Activated T-cell treated with anti-CD3 and anti-CD28 coated beads for 4 hours (primary cell): ENCODE measurements at places on chromosomes 7 and 10.

DNA sequence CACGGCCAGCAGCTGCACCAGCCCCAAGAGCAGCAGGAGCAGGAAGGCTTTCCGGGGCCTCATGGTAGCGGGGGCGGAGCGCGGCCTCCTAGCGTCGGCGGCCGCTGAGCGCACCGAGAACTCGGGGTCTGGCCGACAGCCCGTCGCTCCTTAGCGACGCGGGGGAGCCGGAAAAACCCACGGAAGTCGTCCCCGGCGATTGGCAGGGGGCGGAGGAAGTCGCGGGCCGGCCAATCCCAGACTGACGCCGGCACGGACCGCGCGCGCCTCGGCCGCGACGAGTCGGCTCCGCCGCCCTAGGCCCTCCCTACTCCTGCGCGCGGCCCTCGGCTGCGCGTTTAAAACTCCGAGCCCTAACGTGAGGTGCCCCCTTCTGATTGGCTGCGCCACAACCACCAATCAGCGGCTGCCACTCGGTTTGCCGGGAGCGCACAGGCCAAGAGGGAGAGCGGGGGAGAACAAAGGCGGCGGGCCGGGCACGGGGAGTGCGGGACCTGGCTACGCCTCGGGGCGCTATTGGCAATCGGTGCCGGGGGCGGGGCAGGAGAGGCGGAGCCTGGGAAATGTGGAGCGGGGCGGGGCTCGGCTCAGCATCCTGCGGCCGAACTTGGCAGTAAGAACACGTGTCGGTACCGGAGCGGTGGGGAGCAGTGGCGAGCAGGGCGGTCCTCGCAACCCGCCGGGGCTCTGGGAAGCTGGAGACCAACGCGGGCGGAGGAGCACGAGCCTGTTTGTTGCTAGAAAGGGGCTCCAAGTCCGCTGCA, at the start of gene PDIA4:
TSS of gene PDIA4 (minus strand) at position 160 of the 764 bp plus-strand sequence. CDS start at position 63, 97 bp downstream.
- peak; percentile 98 for DNase-seq

DNA sequence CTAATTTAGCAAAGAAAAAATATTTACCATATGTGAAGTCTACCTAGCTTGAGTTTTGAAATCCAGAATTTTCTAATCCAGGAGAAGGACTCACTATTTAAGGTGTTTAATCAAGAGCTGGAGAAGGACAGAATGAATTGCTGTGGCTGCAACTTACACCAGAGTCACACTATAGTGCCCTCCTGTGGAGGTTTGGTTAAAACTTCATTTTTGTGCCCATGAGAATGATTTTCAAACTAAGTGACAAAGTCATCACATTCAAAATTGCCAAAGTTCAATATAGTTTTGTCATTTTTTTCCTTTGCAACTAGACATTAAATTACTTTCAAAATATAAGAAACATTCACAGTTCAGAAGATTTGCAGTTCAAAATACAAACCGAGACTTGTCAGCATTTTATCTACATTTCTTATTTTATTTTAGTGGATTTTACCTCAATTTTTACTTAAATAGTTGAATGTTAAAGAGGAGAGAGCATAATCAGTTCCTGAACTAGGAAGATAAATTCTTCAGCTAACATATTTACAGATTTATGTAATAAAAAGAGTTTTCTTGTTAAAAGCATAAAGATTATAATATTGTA, 70.7 kb downstream of the CABCOCO1 start:
- DNase-seq = no peak

- DNase-seq = no peak
These were observed at the start of gene GNG11 for GRCh38 chr7:93921607-93922566. Gene GNG11, plus strand, starts transcription at chr7:93921735. Its CDS starts 403 bp downstream, at chr7:93922138.

GRCh38 chr7:152480664-152481063, 44.9 kb upstream of the KMT2C start:
- no peak for DNase-seq

- no peak for DNase-seq
These were observed 19.0 kb downstream of the SRI start for GRCh38 chr7:88200789-88201188.

GRCh38 chr10:7701158-7701742, 1.9 kb upstream of the ITIH2 start:
- no peak for DNase-seq

DNA sequence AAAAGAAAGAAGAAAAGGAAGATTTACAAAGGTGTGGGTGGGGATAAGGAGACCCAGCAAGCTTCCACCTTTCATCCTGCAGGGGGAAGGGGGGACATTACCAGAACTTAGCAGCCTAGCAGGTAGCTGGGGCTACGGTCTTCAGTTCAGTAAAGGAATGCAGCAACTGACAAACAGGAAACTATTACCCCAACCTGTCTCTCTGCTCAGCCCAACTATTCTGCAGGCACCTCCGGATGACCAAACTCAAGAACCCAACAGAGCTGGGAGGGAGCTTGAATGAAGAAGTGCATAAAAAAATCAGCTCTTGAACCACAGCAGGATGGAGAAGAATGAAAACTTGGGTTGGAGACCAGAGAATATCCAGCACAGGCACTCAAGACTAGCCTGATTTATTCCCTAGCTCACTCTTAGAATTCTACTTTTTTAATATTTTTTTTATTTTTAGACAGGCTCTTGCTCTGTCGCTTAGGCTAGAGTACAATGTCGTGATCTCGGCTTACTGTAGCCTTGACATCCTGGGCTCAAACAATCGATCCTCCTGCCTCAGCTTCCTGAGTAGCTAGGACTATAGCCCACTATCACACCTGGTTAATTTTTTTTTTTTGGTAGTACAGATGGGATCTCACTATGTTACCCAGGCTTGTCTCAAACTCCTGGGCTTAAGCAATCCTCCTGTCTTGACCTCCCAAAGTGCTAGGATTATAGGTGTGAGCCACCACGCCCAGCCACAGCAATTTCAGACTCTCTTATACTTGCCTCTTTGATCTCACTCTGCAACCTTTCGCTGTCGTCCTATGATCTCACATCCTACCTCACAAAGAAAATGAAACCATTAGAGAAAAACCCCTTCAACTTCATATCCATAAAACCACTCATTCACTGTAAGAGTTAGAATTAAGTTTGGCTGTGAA, 18.5 kb upstream of the C10orf67 start:
- DNase-seq = peak; percentile 20

- DNase-seq = peak; percentile 25
These were observed 25.0 kb downstream of the C10orf105 start for GRCh38 chr10:71694567-71694968.

- no peak for DNase-seq
These were observed 172.2 kb downstream of the C7orf25 start for GRCh38 chr7:42739638-42740037.

GRCh38 chr7:134561-135256, 57.7 kb upstream of the FAM20C start:
- no peak for DNase-seq

GRCh38 chr10:24570658-24571426, 152.8 kb downstream of the ARHGAP21 start:
- DNase-seq = no peak

DNA sequence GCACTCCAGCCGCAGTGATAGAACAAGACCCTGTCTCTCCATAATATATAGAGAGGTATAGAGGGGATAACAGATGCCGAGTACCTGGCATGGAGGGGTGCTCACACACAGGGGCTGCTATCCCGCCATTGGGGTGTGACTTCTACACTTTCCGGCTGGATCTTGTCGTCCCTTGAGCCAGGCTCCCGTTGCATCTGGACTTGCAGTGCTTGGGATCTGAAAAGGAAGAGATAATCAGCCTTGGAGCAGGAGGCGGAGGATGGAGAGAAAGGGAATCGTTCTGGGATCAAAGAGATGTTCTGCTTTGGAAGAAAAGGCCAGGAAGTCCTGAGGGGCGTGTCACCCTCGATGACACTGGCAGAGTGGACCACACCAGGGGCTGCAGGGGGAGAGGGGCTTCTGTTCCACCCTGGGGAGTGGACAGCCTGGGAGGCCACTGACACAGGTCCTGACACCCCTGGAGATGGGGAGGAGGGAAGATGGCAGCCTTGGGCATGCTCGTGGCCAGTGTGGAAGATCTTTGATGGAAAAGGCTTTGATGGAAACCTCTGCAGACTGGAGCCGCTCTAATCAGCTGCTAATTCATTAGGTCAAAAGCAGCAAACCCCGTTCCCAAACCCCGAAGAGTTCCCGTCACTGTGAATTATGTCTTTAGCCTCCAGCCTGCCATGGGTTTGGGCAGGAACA, 85.1 kb downstream of the CARD11 start:
- no peak for DNase-seq

DNA sequence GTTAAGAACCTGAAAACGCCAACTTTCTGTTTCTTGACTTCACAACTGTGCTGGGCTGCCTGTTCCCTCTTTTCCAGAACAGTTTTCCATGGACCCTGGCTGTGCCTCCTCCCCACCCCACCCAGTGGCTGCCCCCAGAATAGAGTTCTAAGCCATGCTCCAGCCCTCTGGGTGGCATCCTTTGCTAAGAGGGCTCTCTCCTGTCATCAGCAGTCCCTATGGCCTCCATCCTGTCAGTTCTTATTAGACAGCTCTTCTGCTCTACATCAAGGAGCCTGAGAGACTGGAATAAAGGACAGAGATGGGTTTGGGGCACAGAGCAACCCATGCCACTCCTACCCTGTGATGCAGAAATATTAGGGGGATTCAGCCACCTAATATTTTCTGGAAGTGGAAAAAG, 13.9 kb upstream of the LRRC4 start:
- no peak for DNase-seq

DNA sequence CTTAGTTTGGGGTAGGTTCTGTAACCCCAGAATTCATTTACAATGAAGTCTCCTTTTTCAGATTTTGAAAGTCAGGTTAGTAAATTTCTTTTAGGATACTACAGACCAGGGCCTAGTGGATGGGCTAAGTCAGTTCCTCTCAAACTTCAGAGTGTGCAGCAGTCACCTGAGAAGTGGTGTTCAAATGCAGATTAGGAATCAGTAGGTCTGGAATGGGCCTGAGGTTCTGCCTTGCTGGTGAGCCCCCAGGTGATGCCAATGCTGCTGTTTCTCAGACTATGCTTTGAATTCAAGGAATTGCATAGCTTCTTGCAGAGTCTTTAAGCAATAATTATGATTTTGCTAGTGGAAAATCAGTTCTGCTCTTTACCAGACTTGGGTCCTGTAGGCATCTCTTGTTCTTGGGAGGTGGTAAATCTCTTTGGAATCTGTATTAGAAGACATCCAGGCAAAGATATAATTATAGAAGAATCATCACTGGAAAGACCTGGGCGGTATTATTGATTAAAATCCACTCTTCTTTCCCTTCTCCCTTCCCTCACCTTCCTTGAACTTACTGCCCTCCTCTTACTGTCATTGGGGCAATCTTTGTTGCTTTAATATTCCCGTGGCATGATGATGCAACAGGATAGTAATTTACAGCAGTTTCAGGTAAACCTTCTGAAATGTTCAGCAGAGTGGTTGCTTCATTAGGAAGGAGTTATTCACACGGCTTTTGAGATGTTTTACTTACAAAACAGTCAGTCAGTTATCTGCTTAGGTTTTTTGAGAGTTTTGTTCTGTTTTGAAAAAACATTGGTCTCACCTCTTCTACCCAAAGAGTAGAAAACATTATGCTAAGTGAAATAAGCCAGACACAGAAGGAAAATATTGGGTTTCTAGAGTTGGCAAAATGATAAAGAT, 87.2 kb downstream of the NRF1 start:
- no peak for DNase-seq

- no peak for DNase-seq
These were observed 61.9 kb downstream of the MYL10 start for GRCh38 chr7:101567230-101567629.

GRCh38 chr10:75203724-75204123, 6.9 kb upstream of the VDAC2 start:
- no peak for DNase-seq

DNA sequence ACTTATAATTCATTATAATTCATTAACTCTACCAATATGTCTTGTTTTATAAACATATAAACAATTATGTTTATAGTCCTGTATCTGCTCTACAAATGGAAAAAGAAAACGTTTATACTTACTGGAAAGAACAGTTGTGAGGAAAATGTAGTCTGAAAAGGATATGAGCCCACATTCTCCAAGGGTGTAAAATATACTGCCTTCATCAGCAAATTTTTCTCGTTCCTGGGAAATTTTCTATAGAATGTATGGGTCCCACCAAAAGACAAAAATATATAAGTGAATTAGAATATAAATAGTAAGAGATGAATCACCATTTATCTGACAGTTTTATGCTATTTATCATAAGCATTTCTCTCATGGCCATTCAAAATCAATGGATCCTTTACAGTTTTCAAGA, 117.8 kb downstream of the MICU1 start:
- DNase-seq = no peak

DNA sequence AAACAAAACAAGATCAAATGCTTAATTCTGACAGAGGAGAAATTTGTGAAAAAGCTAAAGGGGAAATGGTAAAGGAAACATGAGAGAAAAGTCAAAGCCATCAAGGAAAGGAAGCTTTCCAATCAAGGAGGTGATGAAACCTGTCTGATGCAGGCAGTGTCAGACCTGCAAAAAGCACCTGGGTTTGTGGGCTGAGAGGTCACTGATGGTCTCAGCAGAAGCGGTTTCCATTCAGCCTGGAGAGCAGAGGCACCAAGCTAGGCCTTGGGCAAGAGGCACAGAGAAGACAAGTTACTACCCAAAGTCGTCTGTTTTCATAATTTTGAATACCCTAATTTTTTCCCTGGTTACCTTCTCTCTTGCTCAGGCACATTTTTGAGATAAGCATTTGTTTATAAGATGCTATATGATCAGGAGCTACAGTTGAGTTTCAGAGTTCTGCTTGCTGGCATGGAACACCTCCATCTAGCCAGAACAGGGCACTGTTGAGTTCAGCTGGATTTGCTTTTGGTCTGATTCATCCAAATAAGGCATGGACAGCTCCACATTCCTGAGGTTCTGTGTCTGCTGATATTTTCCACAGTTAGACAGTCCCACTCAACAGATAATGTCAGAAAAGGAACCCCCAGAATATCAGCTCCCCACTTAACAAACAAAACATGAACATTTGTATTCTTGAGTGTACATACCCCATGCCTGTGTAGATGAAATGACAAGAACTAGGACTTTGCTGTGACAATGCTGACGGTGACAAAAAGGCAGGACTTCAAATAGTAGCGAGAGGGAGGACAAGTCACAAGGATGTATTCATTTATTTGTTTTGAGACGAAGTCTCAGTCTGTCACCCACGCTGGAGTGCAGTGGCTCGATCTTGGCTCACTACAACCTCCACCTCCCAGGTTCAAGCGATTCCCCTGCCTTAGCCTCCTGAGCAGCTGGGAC, 4.9 kb upstream of the PPIA start:
- DNase-seq = no peak

DNA sequence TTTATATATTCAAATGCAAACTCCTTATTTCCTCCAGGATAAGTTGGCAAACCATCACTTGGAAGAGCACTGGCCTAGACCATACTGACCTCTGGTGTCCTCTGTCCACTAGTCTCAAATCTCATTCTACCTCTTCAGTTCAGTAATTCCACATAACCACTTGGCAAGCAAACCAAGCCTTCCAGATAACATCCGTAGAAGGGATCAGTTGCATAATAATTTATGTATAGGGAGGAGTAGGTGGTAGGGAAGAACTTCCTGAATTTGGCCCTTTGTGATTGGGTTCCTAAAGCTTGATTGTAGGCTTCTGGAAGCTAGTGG, 55.0 kb downstream of the WAC start:
- DNase-seq = no peak

DNA sequence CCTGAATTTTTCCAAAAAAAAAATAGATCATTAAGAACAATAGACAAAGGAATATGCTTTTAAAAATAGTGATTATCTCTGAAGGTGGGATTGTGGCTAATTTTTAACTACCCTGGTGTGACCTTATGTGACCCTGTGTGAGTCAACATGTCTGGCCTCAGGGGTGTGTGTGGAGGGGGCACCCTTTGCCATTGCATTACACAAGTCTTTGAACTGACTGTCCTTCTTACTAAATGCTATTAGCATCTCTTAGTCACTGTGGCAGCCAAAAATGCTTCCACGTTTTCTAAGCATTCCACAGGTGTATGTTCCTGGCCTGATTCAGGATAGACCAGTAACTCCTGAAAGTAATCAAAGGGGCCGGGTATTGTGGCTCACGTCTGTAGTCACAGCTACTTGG, 175.4 kb downstream of the MGMT start:
- DNase-seq = no peak
